C1 segment of cervical spinal cord (tissue), 14 donors: ENCODE measurements at places on chromosomes 16 and 17.
A peak's percentile ranks its signal among the peaks of the same experiment; 100 is the strongest.

DNA sequence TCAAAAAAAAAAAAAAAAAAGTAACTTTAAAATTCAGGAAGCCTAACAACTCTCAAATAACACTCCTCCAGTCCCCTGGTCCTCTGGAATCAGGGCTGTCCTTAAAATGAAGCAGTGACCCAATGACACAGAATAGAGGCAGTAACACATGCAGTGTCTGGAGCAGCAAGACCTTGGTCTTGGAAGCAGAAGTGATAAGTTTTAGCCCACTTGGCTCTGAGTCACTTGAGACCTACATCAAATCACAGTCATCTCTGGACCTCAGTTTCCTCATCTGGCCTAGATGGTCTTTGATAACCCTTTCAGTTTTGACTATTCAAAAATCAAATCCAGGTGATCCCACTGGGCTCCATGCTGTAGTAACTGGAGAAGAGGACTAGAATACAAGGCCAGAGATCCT, 39.0 kb downstream of the LYRM1 start:
- DNase-seq, result no peak

- no peak for DNase-seq
These were observed 35.5 kb downstream of the ADCY7 start for GRCh38 chr16:50301626-50302471.

- no peak for DNase-seq
These were observed 54.3 kb downstream of the AMFR start for GRCh38 chr16:56370875-56371659.

DNA sequence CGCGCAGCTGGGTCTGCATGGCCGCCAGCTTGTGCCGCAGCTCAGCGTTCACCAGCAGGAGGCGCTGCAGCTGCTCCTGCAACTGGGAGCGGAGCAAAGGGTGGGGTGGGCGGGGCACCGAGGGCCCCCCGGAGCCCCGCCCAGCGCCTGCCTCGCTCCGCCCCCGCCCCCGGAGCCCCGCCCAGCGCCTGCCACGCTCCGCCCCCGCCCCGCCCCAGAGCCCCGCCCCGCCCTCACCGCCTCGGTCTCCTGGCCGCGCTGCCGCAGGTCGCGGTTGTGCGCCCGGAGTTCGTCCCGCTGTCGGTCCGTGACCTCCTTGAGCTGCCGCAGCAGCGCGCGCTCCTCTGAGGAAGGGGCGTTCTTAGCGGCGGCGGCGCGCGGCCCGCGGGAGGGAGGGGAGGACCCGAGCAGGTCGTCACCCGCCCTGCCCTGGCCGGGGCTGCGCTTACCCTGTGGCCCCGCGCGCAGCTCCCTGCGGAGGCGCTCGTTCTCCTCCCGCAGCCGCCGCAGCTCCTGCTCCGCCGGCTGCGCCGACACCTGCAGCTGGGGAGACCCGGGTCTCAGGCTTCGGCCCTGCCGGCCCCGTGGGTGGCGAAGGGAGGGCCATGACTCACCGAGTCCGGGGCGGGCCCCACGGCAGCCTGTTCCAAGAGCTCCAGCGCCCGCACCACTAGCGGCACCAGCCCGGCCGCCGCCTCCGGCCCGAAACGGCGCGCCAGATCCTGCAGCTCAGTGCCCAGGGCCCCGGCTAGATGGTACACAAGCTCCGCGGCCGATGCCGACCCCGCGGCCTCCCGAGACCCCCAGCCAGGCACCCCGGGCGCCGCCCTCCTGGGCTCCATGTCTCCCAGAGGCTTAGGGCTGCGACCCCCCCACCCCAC, 463 bp downstream of the RILP start:
- DNase-seq, result peak; percentile 86

DNA sequence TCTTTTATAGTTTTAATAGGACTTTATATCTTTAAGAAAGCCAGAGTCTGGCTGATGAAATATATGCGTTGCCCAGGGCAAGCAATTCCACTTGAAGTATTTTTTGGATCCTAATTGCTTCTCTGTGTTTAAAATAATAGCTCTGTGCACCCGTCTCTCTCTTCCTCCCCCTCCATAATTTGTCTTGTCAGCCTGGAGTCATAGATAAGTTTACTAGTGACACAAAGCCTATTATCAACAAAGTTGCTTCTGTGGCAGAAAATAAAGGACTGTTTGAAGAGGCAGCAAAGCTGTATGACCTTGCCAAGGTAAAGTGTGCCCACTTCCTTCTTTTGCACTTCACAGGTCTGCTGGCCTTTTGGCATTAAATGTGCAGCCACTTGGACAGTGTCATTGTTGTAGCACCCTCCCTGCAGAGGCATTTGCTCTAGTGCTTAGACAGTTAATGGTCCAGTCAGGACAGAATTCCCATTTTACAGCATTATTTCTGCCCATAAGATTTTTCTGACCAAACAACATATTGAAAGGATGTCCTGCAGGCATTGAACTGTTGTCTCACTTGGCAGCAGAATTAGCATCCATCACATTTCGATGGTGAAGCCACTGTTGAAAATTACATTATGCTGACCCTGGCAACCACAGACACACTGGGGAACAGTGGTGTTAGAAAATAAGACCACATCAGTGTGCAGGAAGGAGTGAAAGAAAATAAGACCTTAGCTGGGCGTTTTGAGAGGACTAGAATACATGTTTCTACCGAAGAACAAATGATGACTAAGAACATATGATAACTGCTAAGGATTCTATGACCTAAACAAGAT, 28.4 kb upstream of the SLC12A3 start:
- DNase-seq, result no peak

DNA sequence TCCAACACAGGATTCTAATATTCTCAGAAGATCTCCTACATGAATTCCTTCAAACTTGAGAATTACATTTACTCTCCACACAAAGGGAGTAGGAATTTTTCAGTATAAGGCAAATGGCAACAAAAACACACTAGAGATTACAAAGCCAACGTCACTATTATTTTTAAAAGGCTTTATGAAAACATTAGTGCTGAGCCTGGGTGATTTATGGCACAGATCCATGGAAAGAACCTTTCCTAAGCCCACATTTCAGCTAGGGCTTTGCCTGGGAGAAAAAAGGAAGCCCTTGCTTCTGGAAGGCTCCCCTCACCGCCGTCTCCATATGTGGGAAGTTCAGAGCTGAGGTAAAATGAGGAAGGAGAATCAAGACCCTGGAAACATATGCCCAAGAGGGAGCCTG, 499.4 kb upstream of the HSBP1 start:
- DNase-seq, result no peak

DNA sequence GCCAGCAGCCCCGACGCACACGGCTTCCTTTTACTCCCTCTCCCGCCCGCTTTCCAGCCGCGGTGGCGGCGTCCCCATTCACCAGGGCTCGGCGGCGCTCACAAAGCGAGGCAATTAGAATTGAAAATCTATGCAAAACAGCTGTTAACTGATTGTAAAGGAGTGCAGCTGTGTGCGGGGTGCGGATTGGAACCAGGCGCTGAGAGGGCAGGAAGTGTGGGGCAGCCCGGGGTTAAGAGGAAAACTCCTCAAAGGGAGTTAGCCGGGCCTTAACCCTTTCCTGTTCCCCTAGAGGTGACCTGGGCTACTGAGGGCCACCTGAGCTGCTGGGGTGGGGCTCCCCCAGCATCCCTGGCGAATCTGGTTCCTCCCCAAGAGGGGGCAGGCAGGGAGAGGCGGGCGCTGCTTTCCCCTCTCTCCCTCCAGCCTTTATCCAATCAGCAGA, 5.8 kb upstream of the GSE1 start:
- no peak for DNase-seq

DNA sequence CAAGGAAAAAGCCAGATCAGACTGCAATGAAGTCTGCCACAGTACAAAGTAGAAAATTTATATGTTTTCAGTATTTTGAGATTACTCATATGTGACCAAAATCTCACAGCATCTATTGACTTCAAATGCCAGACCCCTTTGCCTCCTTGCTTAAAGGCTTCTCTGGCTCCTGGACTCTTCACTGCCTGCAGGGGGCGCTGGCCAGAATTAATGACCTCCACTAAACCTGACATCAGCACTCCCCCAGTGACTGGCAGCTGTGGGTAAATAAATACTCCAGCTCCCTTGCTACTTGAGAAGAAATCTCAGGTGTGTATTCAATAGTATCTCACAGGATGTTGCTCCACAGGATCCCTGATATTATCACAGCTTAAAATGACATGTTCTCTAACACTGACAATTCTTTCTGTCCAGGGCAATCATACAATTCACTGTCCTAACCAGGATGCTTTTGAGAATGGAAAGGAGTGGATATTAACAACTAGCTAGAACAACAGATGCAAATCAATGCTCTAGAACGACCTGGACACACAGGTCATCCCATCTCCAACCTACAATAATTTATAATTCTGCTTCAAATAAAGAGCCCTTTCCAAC, 4.0 kb downstream of the BECN1 start:
- no peak for DNase-seq

DNA sequence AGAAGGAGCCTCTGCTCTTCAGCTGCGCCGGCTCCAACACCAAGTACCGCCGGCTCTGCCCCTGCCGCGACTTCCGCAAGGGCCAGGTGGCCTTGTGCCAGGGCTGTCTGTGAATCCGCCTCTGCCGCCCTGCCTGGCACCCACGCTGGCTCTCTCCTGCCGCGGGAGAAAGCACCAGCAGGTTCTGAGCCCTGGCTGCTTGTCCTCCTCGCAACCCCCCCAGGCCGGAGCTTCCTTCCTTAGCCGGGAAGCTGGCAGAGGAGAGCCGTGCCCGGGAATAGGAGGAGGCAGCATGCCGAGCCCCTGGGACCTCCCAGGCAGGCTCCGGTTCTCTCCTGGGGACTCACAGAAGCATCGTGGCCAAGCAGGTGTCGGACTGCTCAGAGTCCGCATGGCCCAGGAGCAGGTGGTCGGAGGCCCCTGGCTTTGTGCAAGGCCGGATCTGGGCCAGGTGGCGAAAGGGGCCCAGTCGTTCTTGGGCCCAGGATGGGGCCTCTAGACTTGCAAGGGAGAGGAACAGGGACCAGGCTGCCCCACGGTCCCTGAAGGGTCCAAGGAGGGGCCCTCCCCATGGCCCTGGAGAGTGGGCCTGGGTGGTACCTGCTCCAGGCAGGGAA, 80.6 kb downstream of the MGAT5B start:
- no peak for DNase-seq

- no peak for DNase-seq
These were observed 9.0 kb downstream of the CAPNS2 start for GRCh38 chr16:55575496-55575895.

DNA sequence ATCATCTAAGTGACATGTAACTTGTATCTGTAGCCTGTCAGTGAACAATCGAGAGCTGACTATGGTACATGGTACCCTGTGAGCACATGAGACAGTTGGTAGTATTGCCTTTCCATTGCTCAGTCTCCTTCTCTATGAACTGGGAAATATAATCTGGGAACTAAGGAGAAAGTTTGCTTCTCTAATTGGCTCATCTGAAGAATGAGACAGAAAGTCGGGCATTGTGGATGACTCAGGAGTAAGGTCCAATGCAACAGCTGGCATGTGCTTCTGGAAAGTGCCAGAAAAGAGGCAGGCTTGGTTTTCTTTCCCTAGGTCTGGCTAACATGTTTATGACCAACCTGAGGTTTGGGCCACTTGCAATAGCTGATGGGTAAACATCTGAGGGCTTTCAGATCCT, 51.9 kb downstream of the ZZEF1 start:
- DNase-seq, result no peak
